ENCODE measurements at places on chromosomes 5 and 9.

- no peak for DNase-seq
These were observed 327.4 kb downstream of the SH3GL2 start for GRCh38 chr9:17906176-17906840.

DNA sequence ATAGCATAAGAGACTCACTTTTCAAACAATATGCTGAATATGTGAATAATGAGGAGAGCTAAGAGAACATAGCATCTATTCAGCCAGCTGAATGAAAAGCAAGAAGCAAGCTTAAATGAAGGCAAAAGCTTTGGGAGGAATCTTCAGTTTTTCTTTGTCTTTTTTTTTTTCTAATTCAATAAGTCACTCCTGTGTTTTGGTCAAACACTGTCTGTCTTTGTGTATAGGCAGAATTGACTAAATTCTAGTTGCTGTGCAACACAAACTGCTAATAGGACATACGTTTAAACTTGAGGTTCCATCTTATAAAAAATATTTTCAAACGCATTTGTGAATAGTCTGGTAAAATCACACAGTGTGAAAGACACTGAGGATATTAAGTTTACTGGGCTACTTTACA lies 156.9 kb upstream of the KCNN2 start:
- no peak for DNase-seq

DNA sequence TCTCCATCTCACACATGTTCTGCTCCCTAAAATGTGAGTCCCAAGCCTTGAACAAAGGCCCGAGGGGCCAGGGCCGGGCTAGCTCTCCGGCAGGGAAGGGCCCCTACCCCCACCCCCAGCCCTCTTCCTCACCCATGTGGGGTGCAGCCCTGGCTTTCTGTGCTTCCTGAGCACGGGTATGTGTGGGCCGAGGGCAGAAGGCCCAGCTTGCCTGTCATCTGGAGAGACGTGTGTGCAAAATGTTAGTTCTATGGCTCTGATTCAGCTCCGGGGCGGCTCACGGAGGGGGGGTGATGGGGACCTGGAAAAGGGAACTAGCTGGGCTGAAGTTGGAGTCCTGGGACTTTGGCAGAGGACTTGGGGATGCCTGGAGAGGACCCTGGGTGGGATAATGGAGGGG lies 90.3 kb upstream of the ARAP3 start:
- DNase-seq: no peak

DNA sequence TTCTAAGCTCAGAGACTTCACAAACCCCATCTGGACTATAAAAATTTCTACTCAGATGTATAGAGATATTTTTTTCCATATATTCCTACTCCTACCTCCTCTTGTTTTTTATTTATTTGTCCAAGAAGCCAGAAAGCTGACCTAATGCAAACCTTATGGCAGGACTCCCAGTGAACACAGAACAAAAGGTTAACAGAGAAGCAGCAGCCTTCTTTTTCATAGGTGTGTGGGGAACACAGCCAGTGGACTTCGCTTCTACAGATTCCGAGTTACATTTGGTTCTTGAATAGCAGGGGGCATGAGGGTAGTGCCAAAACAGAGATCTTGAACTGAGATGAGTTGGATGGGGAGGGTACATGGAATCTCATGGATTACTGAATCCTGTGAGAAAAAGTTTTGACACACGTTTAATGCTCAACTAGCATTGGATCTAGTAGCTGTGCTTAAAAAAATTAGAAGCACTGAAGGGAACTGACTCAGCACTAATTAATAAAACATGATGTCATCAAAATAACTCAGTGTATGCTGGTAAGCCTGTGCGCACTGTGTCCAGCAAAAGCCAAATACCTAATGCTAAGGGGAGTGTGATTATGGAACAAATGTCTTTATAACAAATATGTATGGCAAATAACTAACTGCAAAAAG lies 240.1 kb downstream of the GABRB2 start:
- DNase-seq: no peak

DNA sequence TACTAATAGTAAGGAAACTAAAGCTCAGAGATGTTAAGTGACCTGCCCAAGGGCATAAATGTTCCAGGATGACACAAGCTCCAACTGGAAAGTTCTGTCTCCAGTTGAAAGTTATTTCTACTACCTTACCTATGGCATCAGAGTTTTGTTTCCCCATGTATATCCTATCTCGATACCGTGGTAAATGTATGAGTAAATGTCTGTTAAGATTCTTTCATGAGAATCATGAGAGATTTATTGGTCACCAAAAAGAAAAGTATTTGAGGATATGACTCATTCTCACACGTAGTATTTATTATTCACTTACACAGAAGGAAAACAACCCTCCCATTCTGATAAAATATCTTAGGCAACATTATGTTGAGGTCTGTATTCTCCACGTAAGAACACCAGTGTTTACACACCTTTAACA lies 11.1 kb upstream of the SHOC1 start:
- DNase-seq: peak; percentile 9

DNA sequence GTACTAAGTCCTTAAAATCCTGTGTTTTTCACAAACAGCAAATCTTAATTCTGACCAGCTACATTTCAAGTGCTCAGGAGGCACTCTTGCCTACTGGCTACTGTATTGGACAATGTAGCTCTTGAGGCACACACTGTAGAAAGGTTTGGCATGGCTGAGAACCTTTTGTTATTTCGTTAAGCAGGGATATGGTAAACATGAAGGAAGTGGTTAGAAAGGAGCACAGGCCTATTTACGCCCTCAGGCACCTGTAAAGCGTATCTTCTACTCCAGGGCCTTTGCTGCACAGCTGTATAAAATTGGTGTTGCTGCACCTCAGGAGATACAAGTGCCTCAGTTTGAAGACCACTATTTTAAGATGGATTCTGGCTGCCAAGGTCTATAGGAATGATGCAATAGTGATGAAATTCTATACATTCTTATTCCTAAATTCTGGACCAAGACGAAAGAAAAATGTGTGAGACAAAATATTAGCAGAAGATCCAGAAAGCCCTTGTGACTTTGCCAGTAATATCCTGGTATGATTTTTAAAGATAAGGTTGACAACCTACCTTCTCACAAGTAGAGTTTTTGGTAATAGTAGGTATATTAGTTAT lies 9.3 kb upstream of the OTULIN start:
- DNase-seq: no peak

DNA sequence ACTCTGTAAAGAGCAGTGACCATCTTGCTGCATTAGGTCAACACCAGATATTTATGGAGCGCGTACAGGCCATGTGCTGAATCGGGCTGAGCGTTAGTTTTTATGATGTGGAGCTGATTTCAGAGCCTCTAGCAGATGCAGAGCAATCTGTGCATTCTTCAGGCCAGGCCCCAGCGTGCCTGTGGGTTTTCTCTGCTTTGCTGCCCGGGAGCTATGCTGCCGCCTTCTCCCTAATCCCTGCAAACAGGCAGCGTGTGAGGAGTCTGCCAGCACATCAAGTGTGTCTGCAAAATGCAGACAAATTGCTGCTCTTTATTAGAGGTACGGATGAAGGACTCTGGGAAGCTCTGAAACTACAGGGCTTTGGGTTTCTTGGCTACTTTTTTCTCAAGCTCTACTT lies 170.0 kb downstream of the NTRK2 start:
- peak; percentile 79 for DNase-seq

GRCh38 chr9:72919246-72919945 lies 33.5 kb downstream of the ALDH1A1 start:
- DNase-seq: no peak

GRCh38 chr5:139787257-139787567 lies 8.4 kb upstream of the PSD2 start:
- no peak for DNase-seq

DNA sequence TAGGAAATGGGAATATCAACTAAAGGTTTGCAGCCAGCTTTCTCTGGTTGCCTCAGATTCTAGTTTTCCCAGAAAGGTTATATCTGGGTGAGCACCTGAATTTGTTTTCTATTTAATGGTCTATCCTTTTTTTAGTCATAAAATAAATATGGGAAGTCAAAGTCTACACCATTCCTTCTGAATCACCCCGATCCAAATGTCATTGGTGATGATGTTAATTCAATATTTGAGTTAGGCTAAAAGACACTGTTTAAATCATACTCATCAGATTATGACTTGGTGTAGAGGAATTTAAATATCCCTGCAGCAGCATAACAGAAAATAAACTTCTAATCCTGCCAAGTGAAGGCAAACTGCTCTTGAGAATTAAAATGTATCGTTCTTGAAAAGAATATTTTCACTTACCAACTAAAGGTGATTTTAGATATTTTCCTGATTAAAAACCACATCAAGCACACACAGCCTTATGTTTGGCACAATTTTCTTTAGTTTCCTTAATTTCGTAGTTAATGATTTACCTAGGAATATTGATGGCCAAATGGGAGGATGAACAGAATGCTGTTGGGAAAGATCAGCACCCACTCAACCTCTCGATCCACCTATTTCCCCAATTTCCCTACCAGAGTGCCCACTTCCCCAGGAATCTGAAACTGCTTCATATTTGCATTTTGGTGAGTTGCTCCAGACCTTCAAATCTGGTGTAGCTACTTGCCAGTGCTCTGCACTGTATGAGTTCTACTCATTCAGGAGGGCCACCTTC lies 103.1 kb upstream of the TSLP start:
- DNase-seq: no peak

DNA sequence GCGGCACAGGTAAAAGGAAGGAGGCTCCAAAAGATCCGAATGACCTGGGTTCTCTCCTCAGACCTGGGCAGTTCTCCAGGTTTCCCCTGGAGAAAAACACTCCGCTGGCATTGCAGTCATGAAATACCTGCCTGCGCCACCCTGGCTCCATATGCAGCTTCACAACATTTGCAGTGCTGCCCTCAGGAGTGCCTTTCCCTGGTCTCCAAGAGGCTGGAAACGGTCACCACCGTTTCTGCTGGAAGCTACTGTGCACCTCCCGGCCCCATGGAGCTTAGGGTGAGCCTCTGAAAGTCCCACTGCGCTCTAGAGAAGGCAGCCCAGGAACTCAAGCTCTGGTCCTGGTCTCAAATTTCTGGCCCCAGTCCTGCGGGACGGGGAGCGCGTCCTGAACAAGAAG lies 670 bp downstream of the UGT3A1 start:
- no peak for DNase-seq

GRCh38 chr5:35430381-35431162 lies 187.1 kb upstream of the SPEF2 start:
- DNase-seq: no peak

DNA sequence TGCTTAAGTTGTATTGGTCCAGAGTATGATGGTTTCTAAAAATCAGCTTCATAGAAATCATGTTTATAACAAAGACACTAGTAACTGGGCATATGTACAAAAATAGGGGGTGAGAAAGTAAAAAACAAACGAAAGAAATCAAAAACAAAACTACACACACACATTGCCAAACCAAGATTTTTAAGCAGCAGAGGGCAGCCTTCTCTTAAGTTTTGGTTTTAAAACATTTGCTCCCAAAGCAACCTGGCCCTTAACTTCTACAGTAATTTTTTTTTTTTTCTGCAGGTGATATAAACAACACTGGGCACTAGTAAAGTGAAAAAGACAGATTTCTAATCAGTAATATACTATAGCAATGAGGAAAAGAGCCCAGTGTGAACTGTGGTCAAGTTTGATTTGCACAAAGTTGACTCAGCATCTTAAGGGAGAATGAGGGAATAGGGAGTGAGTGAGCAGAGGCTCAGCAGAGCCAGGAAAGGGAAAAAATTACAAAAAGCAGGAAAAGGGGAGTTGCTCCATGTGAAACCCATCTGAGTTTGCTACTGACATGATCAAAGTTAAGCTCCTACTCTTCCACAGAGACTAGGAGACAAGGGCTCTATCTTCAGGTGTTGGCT lies 13.4 kb upstream of the GAPT start:
- peak; percentile 13 for DNase-seq

- no peak for DNase-seq
These were observed 371.6 kb downstream of the PIK3R1 start for GRCh38 chr5:68587171-68587570.

DNA sequence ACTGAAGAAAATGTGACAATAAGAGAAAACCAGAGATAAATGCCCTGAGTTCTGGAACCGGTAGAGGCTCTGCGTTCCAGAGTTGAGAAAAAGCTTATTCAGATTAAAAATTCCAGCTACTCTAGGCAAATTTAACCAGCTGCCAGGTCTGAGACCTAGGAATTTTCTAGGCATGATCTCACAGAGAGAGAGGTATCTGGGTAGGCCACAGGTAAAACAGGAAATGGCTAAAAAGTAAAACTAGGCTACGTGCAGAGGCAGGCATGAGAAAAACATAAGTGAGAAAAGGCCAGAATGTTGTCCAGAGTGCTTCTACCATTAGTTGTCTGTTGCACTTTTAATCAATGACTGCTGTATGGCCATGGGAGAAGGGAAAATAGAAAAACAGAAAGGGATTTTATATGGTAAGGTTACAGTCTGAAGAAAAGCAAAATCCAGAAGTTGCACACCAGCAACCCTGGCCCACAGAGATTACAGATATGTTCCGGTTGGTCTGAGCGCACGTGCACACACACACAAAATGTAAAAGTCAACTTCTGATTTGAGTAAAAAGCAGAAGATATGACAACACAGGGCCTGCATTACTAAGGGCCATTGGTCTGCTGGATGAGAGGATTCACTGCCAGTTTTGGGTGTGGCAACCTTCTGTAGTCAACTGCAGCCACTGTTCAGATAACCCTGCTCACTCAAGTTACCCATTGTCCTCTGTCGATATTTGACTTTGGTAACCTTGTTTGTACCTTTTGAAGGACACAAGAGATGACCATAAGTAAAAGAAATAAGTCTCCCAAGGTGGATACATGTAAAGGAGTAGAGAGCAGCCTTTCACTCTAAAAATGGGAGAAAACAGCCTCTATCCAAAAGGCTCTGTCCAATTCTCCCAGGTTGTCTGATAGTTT lies 266.0 kb downstream of the DTWD2 start:
- DNase-seq: no peak

GRCh38 chr5:10857338-10857733 lies 96.3 kb upstream of the DAP start:
- no peak for DNase-seq

DNA sequence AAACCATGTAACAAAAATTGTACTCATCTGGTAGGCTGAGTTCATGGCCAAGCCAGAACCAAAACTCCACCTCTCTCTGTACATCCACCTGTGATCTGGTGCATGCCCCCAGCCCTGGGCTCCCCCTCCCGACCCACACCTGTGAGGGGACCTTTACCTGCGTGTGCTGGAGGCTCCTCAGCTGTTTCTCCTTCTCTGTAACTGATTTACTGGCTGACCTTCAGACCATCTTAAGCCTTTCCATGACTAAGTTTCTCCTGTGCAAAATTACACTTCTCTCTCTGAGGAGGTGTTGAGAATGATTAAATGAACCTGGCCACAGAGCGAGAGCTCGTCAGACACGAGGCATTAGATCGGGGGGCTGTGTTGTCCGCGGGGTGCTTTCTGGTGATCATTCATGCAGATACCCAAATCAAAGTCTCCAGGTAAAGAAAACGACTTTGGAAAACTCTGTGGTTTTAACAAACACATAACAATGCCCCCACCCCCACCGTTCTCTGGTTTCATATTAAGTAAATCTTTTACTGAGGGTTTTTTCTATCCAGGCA lies 136.4 kb downstream of the SEMA5A start:
- peak; percentile 33 for DNase-seq

- DNase-seq: no peak
These were observed 93.0 kb downstream of the SUSD1 start for GRCh38 chr9:112081918-112082729.
